NCI-H2029 (cell line): ENCODE measurements at places on chromosomes 16 and 17.
A peak's percentile ranks its signal among the peaks of the same experiment; 100 is the strongest.

DNA sequence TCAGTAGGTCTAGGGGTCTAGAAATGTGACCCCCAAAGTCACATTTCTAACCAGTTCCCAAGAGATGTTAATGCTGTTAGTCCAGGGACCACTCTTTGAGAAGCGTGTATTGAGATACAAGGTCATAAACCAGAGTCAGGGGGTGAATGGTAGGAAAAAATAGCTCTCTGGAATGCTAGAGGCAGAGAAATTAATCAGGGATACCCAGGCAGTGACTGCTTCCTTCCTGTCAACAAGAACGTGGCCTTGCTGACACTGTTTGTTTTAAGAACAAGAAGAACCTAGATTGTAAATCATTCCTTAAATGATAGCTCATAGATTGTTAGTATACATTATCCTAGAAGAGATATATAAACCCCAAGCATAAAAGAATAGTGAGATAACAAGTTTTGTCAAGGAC is 43.8 kb downstream of the PITPNM3 start:
- DNase-seq: no peak

GRCh38 chr17:67514998-67515397 is 137.9 kb downstream of the PITPNC1 start:
- DNase-seq: peak; percentile 15

DNA sequence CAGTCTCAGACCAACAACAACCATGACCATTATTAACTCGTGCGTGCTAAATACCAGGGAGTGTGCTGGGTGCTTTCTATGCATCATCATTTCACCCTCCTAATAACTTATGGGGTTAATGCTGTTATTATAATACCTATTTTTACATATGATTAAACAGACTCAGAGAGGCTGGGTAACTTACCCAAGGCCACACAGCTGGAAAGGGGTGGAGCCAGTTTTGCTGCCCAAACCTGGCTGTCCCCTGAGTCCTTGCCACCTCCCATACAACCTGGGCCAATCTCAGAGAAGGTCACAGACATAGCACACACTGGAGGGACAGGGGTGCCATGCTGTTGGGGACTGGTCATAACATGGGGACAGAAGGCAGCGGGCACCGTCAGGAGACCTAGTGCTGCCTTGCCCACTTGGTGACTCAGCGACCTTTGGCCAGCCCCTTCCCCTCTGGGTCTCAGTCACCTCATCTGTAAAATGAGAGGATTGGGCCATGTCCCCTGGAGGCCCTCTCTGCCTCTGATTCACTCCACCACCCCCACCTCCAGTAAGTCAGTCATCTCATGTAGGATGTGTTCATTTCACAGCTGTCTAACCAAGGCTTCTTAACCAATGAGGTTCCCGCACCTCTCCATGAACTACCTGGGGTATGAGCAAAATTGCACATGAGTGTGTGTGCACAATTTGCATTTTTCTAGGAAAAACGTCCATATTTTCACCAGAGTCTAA is 11.4 kb upstream of the FADS6 start:
- no peak for DNase-seq

GRCh38 chr16:50270510-50271147 is 4.3 kb downstream of the ADCY7 start:
- DNase-seq: no peak

- no peak for DNase-seq
Measured at GRCh38 chr17:38455288-38455915, 27.1 kb downstream of the ARHGAP23 start.

- DNase-seq: no peak
Measured at GRCh38 chr17:56912105-56912999, 1.5 kb downstream of the TRIM25 start.

GRCh38 chr17:9696279-9697044 is 51.1 kb downstream of the USP43 start:
- no peak for DNase-seq

DNA sequence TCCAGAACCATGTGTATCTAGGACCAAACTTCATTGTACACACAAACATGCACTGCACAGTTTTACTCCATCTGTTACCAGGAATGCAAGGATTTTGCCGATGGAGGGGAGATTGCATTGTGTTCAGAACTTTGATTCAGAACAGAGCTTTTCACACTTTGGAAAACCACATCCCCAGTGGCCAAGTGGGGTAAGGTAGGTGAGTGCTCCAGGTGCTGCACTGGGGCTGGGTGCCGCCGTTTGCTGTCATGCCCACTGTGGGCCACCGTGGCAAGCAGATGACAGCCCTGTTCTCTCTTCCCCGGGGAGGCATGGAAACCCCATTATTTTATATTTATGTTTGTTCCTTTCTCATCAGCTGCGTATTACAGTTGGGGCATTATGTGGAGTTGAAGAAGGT is 29.3 kb upstream of the JPH3 start:
- no peak for DNase-seq

- no peak for DNase-seq
Measured at GRCh38 chr17:67605256-67605912, 112.4 kb upstream of the NOL11 start.

DNA sequence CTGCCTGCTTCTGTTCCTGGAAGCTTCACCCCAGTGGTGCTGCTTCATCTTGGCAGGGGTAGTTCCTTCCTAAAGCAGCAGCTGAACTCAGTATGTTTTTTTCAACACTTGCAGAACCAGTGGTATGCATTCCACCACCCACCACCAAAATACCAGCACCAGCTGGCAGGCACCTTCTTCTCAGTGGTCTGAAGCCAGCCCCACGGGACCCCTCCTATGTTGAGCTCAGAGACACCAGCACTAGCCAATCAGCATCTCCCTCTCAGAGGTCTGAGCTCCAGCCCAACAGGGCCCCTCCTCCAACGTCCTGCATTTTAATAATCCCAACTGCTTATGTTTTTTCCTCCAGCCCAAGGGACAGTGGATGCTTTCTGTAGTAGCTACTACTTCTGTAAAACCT is 299.6 kb upstream of the CCL2 start:
- DNase-seq: no peak

- no peak for DNase-seq
Measured at GRCh38 chr16:46962629-46963028, 10.8 kb downstream of the DNAJA2 start.

DNA sequence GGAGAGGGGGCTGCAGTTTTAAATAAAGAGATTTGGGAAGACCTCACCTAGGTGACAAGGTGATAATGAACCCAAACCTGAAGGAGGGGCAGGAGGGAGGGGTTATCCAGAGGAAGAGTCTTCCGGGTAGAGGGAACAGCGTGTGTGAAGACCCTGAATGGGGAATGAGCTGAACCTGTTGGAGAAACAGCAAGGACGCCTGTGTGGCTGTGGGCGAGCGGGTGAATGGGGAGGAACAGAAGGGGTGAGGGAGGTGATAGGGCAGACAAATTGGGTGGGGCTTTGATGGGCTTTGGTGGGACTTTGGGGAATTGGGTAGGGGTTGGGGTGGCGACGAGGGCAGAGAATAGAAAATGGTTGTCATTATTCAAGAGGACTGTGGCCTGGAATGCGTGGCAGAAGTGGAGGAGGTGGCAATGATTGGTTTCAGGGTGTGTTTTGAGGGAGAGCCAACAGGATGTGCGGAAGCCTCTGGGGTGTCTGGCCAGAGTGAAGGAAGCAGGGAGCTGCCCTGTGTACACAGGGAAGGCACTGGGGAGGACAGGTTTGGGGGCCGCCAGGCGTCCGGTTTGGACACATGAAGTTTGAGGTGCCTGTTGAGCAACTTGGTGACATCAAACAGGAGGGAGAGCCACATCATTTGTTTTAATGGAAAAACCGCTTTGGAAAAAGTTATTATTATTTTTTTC is 48.7 kb downstream of the NKD1 start:
- DNase-seq: no peak

GRCh38 chr16:54931120-54932014 is 702 bp downstream of the IRX5 start:
- no peak for DNase-seq

- no peak for DNase-seq
Measured at GRCh38 chr17:50238601-50239280, 35.5 kb upstream of the TMEM92 start.

DNA sequence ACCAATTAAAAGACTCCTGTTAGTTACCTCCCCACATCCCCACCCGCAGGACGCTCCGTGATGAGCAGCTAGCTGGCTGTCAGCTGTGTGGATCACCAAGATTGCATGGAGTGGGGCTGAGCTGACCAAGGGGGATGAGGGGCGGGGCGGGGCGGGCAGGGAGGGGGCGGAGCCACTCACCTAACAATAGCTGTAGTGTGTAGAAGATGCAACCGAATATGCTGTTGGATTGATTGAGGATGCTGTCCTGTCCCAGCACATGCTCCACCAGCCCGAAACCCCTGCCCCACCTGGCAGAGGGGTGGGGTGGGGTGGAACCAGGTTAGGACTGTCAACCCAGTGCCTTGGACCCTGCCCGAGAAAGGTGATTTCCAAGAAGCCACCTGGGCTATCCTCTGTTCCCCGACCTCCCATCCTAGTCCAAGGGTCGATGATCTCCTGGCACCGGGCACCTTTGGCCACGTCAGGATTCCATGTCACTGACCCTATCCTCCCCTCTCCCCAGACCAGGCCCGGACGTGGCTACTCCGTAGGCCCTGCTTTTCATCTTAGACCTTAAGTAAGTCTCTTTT is 1.4 kb downstream of the VKORC1 start:
- DNase-seq: no peak

DNA sequence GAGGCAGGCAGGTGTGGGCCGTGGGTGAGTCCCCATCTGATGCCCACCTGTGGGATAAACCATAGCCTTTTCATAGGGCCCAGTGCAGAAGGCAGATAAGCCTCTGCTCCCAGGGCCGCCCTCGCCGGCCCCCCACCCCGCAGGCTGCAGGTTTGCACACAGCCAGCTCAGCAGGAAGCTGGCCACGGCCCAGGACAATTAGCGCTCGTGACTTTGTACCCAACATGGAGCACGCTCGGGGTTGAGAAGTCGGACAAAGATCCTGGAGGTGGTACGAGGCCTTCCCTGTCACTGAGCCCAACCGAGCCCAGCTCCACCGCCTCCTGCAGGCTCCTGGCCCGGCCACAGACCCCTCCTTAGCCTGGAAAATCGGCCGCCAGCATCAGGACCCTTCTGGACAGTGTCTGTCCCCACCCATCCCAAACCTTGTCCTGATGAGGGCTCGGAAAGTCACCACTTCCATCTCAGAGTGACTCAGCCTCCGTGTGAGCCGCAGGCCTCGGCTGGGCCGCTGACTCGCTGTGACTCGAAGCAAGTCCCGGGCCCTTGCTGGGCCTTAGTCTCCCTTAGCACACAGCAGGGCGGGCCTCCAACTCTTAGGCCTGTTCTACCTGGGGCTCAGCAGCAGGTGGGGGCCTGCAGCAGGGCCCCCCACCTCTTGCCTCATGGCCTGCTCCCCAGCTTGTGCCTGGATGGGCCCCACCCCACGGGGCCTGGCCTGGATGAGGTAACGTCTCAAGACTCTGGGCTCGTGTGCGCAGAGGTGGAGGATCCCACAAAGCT is 22.7 kb downstream of the FAM83G start:
- no peak for DNase-seq

DNA sequence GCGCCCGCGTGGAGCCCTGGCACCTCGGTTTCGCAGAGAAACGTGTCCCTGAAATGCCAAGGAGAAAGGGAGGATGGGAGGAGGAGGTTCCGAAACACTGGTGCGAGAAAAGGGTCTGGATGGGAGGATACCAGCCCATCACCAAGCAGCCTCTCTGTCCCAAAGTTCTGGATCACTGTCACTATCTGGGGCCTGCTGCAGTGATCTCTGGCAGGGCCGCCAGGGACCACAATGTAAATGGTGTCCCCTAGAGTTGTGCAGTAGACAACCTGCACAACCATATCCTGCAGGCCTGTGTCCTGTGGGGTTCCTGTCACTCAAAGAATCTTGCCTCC is 229.3 kb downstream of the C16orf78 start:
- no peak for DNase-seq

- no peak for DNase-seq
Measured at GRCh38 chr16:65828296-65828695, 538.2 kb upstream of the CDH5 start.

DNA sequence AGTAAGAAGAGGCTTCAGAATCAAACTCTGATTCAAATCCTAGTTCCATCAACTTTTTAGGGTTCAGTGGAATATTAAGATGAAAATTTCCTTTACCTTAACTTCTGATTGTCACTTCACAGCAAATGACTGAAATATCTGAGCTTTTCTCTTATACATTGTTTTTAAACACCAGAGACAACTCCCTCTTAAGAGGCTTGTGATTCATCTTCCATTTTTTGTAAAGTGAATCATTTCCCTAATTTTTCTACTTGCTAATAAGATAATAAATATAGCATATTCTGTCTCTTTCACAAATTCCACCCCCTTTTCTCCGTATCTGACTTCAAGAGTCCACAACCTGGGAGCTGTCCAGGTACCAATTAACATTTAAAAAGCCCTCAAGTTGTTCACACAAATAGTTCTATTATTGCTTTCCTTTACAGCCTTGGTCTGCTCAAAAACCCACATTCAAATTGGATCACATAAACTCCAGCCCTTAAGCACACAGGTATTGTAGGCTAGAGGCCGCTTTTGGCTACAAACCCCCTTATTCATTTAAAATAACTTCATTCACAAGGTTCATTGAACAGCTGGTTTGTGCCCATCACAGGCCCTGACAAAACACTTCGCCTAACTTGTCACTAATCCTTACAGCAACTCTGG is 14.1 kb upstream of the UTP6 start:
- no peak for DNase-seq

DNA sequence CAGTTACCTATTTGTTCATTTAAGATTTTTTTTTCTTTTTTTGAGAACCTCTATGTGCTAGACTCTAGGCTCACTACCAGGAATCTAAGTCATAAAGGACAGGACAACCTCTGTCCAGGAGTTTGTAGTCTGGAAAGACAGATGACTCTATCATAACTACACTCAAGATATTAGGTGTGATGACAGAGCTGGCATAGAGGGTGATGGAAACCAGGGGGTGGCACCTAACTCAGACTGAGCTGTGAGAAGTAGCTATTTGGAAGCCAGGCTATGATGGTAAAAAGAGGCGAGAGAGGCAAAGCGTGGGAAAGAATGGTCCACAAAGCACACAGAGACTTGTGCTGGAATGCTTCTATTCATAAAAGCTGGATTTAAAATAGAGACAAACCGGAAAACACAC is 372.3 kb downstream of the SEC14L1 start:
- no peak for DNase-seq

GRCh38 chr16:56847173-56847910 is 17.7 kb upstream of the SLC12A3 start:
- no peak for DNase-seq

DNA sequence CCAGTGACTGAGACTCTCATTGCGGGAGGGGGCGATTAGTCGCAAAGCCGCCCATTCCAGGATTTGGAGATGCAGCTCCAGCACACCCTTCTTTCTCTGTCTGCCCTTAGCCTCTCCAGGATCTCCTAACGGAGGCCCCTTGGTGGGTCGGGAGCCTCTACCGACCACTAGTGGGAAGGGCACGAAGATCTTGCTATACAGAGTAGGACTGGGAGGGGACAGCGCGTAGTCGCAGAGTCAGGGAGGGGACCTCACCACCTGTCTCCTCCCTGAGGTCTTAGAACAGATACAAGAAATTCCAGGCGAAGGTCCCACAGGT is 588 bp upstream of the SMTNL2 start:
- DNase-seq: no peak

GRCh38 chr17:57511475-57512123 is 233.5 kb downstream of the CCDC182 start:
- DNase-seq: no peak

- DNase-seq: peak; percentile 41
Measured at GRCh38 chr16:67163164-67163998, 1.2 kb upstream of the HSF4 start.
